ENCODE measurements at places on chromosomes 13 and 19.

DNA sequence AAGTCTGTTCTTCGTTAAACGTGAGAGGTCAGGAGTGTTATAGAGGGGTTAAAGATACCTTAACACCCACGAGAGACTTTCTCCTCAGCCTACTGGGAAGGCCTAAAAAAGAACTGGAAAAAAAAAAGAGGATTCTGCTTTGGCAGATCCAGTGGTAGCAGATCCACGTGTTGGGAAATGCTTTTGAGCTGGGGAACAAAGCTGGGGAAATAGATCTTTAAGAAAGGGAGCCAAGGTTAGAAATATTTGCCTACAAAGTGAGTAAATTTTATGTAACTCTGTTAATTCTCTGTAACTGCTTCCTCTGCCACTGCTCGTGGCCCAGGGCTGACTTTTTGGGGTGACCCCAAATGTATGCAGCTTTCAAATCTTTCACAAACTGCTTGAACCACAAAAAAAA is 11.7 kb downstream of the RFX2 start:
- H3K4me3 ChIP-seq = no peak overlapping the region
- H3K27ac ChIP-seq = no peak overlapping the region
- no peak for DNase-seq
- H3K27me3 ChIP-seq = peaks cover 4% of the 10 kb centered on the region
- no peaks in the 10 kb centered on the region for H3K36me3 ChIP-seq
- H3K4me1 ChIP-seq = no peaks in the 10 kb centered on the region

GRCh38 chr13:109776575-109776974 is 9.8 kb downstream of the IRS2 start:
- H3K4me1 ChIP-seq = no peaks in the 10 kb centered on the region
- H3K27me3 ChIP-seq = no peaks in the 10 kb centered on the region
- no peak for DNase-seq
- H3K36me3 ChIP-seq = peaks cover 7% of the 10 kb centered on the region
- H3K27ac ChIP-seq = no peak overlapping the region

GRCh38 chr13:88068975-88069374 is 397.8 kb downstream of the SLITRK5 start:
- no peaks in the 10 kb centered on the region for H3K4me1 ChIP-seq
- peak; percentile 90 for DNase-seq
- H3K36me3 ChIP-seq = no peaks in the 10 kb centered on the region
- H3K4me3 ChIP-seq = no peak overlapping the region
- H3K27me3 ChIP-seq = no peaks in the 10 kb centered on the region
- H3K27ac ChIP-seq = no peak overlapping the region

DNA sequence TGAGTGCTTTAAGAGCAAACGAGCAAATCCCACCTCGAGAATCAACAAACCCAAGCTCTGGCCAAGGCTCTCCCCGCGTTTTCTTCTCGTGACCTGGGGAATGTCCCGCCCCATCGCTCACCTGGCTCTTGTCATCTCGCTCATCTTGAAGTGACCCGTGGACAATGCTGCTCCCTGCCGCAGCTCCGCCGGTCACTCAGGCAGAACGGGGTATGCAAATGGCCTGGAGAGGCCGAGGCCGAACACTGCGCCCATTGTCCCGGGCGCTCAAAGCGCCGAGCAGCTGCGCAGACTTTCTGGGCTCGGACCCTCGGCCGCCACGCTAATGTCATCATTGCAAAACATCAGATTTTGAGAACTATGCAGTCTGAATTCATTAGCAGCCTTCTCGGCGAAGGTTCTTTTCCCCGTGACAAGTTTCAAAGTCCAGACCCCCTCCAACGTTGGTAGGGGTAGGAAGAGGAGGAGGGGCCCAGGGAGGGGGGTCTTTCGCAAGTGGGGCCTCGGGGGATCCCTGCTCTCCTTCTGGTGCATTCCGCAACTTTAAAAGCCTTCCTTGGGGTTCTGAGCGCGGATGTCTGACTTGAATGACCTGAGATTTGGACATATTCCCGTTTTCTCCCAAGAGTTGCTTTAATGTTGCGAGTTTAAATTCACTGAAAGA is 39.7 kb downstream of the SOX1 start:
- H3K36me3 ChIP-seq = no peaks in the 10 kb centered on the region
- no peak overlapping the region for H3K4me3 ChIP-seq
- H3K4me1 ChIP-seq = peaks cover 12% of the 10 kb centered on the region

- no peaks in the 10 kb centered on the region for H3K27me3 ChIP-seq
- no peak overlapping the region for H3K27ac ChIP-seq
- no peak overlapping the region for H3K4me3 ChIP-seq
- H3K36me3 ChIP-seq = no peaks in the 10 kb centered on the region
Measured at GRCh38 chr19:51127755-51128154, 3.0 kb downstream of the SIGLEC9 start.

GRCh38 chr19:10402441-10403038 is 802 bp downstream of the CDC37 start:
- peak overlapping the region; percentile 96 for H3K4me3 ChIP-seq
- peaks cover 30% of the 10 kb centered on the region for H3K36me3 ChIP-seq
- H3K27ac ChIP-seq = no peak overlapping the region
- peaks cover 4% of the 10 kb centered on the region for H3K4me1 ChIP-seq
- H3K27me3 ChIP-seq = peaks cover 32% of the 10 kb centered on the region

DNA sequence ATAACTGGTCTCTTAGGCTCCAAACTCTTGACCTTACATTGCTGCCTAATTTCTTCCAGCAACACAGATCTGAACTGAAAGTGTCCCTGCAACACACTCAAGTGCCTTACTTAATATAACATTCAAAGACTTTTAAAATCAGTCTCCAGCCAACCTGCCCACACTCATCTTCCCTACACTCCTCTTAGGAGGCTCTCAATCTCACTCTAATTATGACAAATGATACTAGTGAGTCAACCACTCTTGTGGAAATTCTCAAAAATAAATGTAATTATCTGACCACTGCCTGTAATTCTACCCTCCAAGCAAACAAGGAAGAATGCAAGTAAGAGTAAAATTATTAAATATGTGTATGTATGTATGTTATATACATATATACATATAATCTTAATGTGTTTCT is 348.1 kb upstream of the MIR17HG start:
- no peak for DNase-seq
- no peaks in the 10 kb centered on the region for H3K36me3 ChIP-seq
- no peak overlapping the region for H3K4me3 ChIP-seq
- H3K27ac ChIP-seq = no peak overlapping the region
- no peaks in the 10 kb centered on the region for H3K4me1 ChIP-seq

DNA sequence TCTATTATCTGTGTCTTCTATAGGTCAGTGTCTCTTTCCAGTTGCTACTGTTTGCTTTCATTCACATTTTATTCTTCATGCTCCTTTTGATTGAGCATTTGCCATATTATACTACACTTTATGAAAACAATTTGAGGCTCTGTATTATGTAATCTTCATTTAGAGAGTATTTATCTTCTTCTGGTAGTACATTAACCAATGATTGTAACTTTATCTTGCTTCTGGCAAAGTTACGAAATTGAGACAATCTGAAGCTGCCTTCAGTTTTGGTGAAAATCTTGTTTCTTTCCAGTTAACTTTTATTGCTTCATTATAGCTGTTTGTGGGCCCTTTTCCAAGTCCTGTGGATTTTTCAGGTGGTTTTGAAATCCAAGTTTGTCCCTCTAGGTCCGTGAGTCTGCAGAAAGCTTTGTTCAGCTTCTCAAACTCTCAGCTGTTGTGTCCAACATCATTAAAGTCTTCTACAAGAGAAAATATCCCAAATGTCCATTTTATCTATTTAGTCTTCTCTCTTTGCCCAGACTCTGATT is 1255.4 kb upstream of the SPRY2 start:
- no peak overlapping the region for H3K27ac ChIP-seq
- no peak overlapping the region for H3K4me3 ChIP-seq
- DNase-seq = no peak
- no peaks in the 10 kb centered on the region for H3K4me1 ChIP-seq

- H3K4me1 ChIP-seq = no peaks in the 10 kb centered on the region
- no peaks in the 10 kb centered on the region for H3K27me3 ChIP-seq
- H3K4me3 ChIP-seq = no peak overlapping the region
- no peaks in the 10 kb centered on the region for H3K36me3 ChIP-seq
- H3K27ac ChIP-seq = no peak overlapping the region
- DNase-seq = peak; percentile 79
Measured at GRCh38 chr13:99702687-99703319, 201.5 kb downstream of the TM9SF2 start.

- H3K4me1 ChIP-seq = no peaks in the 10 kb centered on the region
- H3K27ac ChIP-seq = no peak overlapping the region
- no peaks in the 10 kb centered on the region for H3K36me3 ChIP-seq
- no peaks in the 10 kb centered on the region for H3K27me3 ChIP-seq
- DNase-seq = no peak
Measured at GRCh38 chr13:25733001-25733491, 318.8 kb downstream of the SHISA2 start.

GRCh38 chr13:66994517-66995202 is 235.5 kb downstream of the PCDH9 start:
- H3K36me3 ChIP-seq = no peaks in the 10 kb centered on the region
- no peak overlapping the region for H3K27ac ChIP-seq
- no peak for DNase-seq

- no peak overlapping the region for H3K27ac ChIP-seq
- no peaks in the 10 kb centered on the region for H3K27me3 ChIP-seq
- H3K4me1 ChIP-seq = no peaks in the 10 kb centered on the region
- DNase-seq = no peak
Measured at GRCh38 chr19:57078802-57079201, 41.0 kb upstream of the USP29 start.

DNA sequence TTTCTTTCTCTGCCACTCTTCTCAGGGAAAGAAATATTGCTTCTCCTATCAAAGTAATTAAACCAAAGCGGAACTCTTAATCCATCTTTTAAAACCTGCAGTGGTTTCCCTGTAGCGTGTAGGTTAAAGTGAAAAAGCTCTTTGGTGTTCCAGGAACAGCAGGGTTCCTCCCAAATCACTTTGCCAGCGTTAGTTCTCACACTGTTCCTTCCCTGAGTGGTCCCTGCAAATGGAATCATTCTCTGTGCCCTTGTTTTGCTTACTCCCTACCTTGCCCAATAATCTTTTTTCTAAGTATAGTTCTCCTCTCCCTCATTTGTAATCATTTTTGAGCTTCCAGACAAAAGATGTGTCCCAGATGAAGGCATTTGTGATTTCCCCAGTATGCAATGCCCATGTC is 207.5 kb downstream of the HS6ST3 start:
- H3K4me3 ChIP-seq = no peak overlapping the region
- H3K27me3 ChIP-seq = no peaks in the 10 kb centered on the region
- H3K27ac ChIP-seq = no peak overlapping the region
- H3K36me3 ChIP-seq = no peaks in the 10 kb centered on the region

DNA sequence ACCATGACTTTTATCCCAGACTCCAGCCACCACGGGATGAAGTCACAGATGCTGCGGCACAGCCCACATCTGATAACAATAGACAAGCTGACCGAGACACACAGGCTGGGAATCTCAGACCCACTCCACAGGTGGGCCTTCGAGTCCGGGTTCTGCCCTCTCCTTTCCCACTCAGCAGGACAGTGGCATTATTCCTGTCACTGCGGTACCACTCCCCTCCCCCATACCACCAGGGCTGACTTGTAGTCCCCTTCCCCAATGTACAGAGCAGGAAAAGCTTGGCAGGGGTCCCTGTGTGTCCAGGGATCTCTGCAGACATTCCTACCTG is 179 bp upstream of the AMER2 start:
- DNase-seq = no peak
- H3K4me1 ChIP-seq = no peaks in the 10 kb centered on the region
- H3K36me3 ChIP-seq = no peaks in the 10 kb centered on the region
- no peak overlapping the region for H3K4me3 ChIP-seq

- no peaks in the 10 kb centered on the region for H3K27me3 ChIP-seq
- no peaks in the 10 kb centered on the region for H3K36me3 ChIP-seq
- DNase-seq = no peak
- no peaks in the 10 kb centered on the region for H3K4me1 ChIP-seq
- no peak overlapping the region for H3K27ac ChIP-seq
- no peak overlapping the region for H3K4me3 ChIP-seq
Measured at GRCh38 chr13:24180750-24181377, 20.3 kb downstream of the SPATA13 start.

- no peak overlapping the region for H3K4me3 ChIP-seq
- H3K4me1 ChIP-seq = no peaks in the 10 kb centered on the region
- peaks cover 13% of the 10 kb centered on the region for H3K27me3 ChIP-seq
- DNase-seq = no peak
Measured at GRCh38 chr19:45475537-45476291, 7.9 kb downstream of the FOSB start.

DNA sequence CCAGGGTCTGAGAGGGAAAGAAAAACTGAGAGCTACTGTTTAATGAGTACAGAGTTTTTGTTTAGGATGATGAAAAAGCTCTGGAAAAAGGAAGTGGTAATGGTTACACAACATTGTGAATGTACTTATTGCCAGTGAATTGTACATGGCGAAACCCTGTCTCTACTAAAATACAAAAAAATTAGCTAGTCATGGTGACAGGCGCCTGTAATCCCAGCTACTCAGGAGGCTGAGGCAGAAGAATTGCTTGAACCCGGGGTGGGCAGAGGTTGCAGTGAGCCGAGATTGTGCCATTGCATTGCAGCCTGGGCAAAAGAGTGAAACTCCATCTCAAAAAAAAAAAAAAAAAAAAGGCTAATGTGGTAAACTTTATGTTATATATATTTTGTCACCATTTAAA is 96.3 kb downstream of the VWA8 start:
- no peaks in the 10 kb centered on the region for H3K4me1 ChIP-seq
- H3K4me3 ChIP-seq = no peak overlapping the region
- no peak overlapping the region for H3K27ac ChIP-seq
- no peak for DNase-seq
- H3K36me3 ChIP-seq = peaks cover 12% of the 10 kb centered on the region

DNA sequence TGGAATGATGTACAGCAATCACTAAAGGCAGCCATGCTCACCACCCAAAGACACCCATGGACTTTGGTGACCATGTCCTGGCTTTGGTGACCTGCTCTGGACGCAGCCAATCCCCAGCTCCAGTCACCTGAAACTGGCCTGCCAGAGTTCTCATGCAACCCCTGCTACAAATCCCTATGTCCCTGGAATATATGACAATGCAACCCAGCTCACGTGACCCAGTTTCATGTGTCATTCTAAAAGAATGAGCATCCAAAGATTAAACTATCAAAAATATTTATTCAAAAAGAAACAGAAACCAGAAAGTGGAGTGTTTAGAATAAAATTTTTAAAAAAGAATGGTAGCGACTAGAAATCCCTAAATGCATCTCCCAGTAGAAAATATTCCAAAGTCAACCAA is 203.3 kb upstream of the IRS2 start:
- H3K27ac ChIP-seq = no peak overlapping the region
- H3K27me3 ChIP-seq = no peaks in the 10 kb centered on the region
- H3K4me1 ChIP-seq = no peaks in the 10 kb centered on the region
- H3K36me3 ChIP-seq = no peaks in the 10 kb centered on the region
- H3K4me3 ChIP-seq = no peak overlapping the region
- peak; percentile 20 for DNase-seq

DNA sequence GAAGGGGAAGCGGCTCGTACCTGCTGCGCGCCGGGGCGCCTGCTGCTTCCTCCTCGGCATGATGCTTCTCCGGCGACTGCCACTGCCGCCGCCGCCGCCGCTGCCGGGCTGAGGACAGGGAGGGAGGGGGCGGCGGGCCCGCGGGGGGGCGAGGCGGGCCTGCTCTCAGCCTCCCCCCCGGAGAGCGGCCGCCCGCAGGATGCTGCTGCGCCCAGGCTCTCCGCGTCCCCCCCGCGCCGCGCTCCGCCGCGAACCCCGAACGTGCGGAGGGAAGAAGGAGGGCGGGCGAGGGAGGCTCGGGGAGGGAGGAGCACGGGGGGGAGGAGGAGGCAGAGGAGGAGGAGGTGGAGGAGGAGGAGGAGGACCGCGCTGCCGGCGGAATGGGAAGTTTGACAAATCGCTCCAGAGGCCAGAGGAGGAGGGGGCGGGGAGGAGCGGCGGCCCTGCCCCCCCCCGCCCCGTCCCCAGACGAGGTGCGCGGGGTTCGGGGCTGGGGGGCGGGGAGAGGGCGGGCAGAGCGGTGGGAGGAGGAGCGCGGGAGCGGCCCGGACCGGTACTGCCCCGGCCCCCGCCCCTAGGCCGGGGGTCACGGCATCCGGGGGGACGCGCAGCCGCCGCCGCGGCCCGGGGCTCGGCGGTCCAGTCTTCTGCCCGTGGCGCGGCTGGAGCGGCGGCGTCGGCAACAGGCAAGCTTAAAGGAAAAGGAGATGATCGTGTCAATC is at the start of gene TSHZ3:
TSHZ3 (minus strand) TSS at position 277 of the 722 bp plus-strand sequence; CDS start at position 60, 217 bp downstream.
- DNase-seq = peak; percentile 89
- H3K36me3 ChIP-seq = no peaks in the 10 kb centered on the region

Measured in endodermal cell (in vitro differentiated cells).